NCI-H446 (cell line): ENCODE measurements at places on chromosomes 13 and 19.

- no peak for DNase-seq
Measured at GRCh38 chr13:76828316-76828741, 57.9 kb downstream of the KCTD12 start.

DNA sequence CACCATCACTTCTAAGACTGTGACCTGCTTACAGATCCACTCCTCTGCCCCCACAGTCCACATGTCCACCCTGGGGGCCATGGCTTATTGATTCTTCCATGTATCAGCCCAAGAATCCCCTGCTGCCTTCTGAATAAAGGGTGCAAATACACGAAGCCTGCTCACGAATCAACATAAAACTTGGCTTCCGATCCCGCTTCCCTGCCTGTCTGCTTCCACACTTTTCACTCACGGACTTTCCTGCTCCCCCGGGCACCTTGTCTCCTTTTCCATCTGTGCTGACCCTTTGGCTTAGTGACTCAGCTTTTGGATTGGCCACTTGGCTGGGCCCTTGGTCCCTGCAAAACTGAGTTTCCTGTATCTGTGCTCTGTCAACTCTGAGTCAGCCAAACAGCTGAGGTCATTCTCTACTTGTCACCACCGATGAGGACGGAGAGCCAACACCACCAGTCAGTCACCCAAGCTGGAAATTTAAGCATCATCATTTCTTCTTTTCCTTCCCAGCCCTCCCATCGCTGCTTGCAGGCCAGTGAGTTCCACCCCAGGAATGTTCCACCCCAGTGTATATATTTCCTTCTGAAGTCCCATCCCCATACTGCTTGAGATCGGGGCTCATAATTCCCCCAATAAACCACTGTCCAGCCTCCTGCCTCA, 11.4 kb upstream of the USP12 start:
- DNase-seq = no peak

- DNase-seq = no peak
Measured at GRCh38 chr19:12639901-12640613, 26.5 kb downstream of the MAN2B1 start.

- no peak for DNase-seq
Measured at GRCh38 chr13:30352121-30352520, 44.8 kb upstream of the KATNAL1 start.

DNA sequence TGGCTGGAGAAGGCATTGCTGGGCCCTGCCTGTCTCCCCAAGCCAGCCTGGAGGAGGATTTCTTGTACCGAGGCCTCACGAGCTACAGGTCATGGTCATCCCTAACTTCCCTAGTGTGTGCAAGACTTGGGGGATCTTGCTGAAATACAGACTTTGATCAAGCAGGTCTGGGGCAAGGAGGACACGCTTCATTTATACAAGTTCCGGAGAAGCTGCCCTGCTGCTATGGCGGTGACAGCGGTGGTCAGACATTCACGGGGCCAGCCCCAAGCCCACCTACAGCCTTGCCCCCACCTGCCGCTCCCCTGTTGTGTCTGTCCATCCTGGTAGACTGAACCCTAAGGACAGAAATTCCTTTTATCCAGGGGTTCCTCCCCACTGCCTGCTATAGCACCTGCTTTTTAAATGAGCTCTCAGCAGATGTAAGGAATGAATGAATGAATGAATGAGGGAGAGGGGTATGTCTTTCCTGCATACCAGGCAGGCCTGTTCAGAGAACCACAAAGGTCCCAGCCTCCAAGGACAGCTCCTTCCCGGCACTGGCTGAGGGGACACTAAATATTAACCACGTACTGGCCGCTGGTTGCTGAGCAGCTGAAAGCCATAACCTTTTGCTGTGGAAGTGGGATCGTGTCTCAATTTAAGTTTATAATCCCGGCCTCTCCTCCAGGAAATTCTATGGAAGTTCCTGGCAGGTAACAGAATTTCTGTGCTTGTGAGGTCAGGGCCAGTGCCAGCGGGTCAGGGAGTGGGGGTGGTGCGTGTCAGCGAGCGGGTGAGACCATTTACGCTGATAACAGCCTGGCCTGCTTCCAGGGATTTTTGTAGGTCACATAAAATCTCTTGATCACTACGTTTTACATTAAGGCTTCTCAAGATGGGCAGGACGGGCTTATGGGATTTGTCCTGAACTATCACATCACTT, 27.1 kb downstream of the TSSK6 start:
- no peak for DNase-seq

DNA sequence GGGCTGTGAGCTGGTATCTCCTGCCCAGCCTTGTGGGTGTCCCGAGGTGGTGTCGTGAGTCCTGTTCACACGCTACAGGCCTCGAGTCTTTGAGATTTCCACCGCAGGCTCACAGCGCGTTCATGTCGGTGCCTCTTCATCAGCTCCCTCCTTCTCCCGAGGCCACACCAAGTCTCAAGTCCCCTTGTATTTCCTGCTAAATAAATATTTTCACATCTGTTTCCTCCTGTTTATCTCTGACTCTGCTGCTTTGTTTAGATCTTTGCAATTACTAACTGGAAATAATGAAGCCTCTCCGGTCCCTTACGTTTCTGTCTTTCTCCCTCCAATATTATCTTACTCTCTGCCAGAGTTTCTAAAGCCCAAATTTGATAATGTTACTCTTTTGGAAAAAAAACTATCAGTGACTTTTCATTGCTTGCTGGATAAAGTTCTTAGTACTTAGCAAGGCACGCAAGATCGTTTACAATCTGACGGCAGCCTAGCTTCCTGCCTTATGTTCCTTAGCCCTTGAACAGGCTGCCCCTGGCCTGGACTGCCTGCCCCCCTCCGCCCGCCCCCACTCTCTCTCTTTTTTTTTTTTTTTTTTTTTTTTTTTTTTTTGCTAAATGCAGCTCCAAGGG, 130.5 kb upstream of the RNF113B start:
- DNase-seq = no peak

DNA sequence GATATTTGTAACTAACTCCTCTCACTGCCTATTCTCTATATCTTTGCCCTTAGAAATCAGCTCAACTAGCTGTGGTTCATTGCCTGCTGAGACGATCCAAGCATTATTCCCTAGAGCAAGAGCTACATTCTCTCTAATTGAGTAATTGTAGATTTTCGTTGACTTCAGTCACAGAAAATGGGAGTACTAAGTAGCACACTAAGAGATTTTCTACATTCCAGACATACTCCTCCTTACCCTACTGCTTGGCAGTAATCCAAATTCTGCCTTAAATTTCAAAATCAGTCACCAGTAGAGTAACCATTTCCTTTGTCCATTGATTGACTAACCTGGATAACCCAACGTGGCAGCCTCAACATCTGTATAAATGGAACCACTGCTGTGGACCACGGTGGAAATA, 1786.8 kb downstream of the SLITRK5 start:
- DNase-seq = no peak

- peak; percentile 8 for DNase-seq
Measured at GRCh38 chr13:33862016-33862415, 44.1 kb downstream of the RFC3 start.

GRCh38 chr13:71323266-71323665, 543.7 kb downstream of the DACH1 start:
- DNase-seq = peak; percentile 5

GRCh38 chr13:80572308-80572922, 231.5 kb upstream of the SPRY2 start:
- DNase-seq = no peak

- no peak for DNase-seq
Measured at GRCh38 chr13:66237411-66238062, 992.6 kb downstream of the PCDH9 start.

DNA sequence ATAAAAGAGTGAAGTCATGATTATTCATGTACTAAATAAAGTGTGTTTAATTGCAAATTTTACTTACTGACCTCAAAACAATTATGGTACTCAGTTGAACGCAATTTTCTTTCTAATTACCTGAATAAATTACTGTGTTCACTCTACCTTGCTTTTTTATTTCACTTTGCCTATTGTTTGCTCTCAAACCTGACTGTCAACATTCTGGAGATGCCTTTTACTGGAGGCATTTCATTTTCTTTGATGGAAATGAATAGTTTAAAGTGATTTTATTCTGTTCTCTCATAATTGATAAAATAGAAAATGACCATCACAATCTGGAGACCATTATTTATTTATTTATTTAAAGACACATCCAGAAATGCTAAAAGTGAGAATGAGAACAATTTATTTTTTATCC, 811.5 kb upstream of the ATXN8OS start:
- no peak for DNase-seq

- DNase-seq = no peak
Measured at GRCh38 chr13:44298314-44298713, 75.3 kb upstream of the SERP2 start.

DNA sequence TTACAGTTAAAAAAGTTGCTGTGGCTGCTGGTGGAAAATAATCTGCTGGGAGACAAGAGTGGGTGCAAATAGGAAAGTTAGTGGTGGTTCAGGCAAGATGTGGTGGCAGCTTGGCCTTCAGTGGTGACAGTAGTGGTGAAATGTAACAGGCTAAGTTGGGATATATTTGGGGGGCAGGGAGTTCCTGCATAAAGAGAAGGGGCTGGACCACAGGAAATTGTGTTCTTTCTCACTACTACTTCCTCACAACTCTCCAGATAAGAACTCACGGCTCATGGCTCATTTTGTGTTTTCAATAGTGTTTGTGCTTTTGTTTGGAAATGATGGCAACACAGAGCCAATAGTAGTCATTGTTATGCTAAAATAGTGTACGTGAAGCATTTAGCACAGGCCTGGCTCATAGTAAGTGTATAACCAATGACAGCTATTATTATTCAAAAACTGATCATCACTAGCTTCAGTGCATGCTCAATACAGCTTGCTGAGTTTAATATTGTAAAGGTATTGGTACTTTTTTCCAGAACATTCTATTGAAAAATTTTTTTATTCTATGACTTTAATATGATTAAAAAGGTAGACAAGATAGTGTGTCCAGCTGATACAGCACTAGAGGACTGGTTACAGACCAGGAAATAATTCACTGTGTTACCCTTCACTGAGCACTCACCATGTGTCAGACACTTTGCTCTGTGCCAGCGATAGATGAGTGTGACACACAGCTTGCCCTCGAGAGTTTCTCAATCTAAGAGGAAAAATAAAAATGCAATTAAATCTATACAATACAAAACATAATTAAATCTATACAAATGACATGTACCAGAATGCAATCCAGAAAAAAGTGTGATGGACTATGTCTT, 209.8 kb downstream of the POU4F1 start:
- no peak for DNase-seq

- DNase-seq = no peak
Measured at GRCh38 chr13:21723807-21724505, 53.1 kb downstream of the FGF9 start.

- DNase-seq = no peak
Measured at GRCh38 chr13:95861296-95861695, 184.4 kb downstream of the DNAJC3 start.

DNA sequence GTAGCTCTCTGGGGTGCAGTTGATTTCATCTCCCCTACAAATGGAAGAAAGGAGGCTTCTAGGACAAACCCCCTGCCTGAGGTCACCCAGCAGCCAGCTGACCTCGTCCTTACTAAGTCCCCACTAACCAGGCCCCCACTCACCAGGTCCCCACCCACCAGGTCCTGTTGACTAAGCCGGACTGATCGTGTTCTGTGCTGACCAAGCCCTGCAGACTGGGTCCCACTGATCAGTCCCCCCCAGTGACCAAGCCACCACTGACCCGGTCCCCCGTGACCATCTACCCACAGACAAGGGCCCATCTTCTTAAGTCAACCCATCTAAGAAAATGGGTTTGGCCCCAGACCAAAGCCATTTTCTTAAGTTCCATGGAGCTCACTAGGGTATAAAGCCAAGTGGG, 36.8 kb upstream of the TPM4 start:
- no peak for DNase-seq

- no peak for DNase-seq
Measured at GRCh38 chr19:50796634-50797428, 6.6 kb downstream of the ACP4 start.

- no peak for DNase-seq
Measured at GRCh38 chr13:113483504-113484293, 6.8 kb downstream of the DCUN1D2 start.

DNA sequence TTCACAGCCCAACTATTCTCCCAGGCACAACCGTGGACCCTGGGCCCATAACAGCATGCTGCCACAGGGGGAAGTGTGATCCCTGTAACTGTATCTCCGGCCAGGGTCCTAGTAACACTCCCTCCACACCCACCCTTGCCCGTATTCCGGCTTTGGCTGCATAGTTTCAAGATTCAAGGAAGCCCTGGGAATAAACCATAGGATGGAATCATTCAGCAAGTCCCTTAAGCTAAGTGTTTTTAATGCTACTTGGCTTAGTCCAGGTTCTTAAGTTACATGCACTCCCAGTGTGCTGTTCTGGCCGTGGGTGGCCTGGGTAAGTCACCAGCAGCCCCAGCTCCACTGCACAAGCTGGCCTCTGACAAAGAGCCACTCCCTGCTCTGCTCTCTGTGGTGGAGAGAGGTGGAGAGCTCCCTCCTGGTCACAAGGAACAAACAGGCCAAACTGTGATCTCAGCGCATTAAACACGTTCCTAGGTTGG, 532.4 kb upstream of the SGCG start:
- DNase-seq = no peak

GRCh38 chr13:100231176-100231575, 142.3 kb downstream of the PCCA start:
- no peak for DNase-seq

DNA sequence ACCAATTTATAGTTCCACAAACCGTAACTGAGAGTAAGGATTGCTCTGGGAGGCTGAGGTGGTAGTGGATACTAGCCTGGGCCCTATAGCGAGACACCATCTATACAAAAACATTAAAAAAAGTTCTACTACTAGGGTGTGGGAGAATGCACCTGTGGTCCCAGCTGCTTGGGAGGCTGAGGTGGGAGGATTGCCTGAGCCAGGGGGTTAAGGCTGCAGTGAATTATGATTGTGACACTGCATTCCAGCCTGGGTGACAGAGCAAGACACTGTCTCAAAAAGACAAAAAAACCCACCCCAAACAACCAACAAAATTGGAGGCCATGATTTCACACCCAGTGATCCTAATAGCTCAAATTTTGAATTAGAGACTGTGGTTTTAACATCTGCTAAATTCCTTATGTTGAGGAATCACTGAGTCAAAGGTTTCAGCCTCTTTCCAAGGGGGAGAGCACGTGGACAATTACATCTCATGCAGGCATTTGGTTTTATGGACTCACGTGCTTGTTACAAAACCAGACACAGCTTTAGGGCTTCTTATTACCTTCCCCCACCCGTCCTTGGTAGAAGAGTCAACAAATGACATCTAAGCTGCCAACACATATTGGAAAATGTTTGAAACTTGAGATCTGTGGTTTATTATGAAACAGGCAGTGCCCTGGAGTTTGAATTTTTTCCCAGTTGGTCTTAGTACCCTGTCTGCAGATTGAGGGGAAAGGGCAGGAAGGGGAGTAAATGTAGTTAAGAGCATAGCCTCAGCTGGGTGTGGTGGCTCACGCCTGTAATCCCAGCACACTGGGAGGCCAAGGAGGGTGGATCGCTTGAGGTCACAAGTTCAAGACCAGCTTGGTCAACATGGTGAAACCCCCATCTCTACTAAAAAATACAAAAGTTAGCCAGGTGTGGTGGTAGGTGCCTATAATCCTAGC, 18.5 kb downstream of the CYP2A6 start:
- no peak for DNase-seq

DNA sequence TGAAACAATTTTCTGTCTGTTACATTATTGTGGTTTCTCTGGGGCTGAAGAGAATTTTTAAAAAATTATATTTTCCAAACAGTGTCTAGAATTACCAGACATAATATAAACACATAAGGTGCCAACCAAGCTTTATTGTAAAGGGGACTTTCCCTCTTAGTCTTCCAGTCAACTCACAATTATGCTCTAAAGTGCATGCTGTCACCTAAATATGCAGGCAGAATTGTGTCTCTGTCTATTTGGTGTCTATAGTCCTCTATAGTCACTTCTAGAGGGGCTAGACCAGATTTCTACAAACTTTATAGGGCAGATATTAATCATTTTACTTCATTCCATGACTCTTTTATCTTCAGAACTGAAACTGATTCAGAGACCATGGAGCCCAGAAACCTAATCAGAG, 12.8 kb downstream of the ZNF254 start:
- DNase-seq = no peak
